ENCODE measurements at places on chromosomes 3 and 15.

- DNase-seq = no peak
Observed at GRCh38 chr15:52153900-52154895, 37.0 kb downstream of the GNB5 start.

DNA sequence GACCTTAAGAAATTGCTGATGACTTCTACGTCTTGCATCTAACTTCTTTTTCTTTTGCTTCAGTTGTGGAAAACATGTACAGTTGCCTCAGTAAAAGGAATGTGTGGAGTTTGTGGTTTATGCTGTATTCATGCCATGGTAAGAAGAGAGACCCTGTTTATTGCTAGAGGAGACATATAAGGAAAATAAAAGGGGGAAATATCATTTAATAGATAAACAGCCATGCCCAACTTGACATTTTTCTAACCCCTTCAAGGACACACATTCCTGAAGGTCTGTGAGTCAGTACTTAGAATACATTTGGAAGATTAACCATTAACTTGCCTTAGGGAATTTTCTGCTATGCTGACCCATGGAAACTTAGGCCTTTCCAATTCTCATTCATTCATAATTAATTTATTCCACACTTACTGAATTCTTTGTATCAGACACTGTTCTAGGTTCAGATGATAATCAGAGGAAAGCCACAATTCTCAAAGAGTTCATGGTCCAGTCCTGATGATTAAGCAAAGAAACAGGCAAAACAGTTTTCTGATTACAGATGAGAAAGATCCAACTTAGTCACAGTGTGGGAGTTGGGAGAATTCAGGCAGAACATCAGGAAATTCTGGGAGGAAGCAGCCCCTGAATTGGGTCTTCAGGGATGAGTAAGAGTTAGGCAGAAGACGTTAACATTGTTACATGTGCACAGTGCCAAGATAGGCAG, 329.8 kb upstream of the RASGRP1 start:
- DNase-seq = no peak

GRCh38 chr15:32843219-32843815, 125.5 kb downstream of the GREM1 start:
- DNase-seq = no peak

GRCh38 chr3:130779031-130779430, 32.4 kb upstream of the PIK3R4 start:
- no peak for DNase-seq

DNA sequence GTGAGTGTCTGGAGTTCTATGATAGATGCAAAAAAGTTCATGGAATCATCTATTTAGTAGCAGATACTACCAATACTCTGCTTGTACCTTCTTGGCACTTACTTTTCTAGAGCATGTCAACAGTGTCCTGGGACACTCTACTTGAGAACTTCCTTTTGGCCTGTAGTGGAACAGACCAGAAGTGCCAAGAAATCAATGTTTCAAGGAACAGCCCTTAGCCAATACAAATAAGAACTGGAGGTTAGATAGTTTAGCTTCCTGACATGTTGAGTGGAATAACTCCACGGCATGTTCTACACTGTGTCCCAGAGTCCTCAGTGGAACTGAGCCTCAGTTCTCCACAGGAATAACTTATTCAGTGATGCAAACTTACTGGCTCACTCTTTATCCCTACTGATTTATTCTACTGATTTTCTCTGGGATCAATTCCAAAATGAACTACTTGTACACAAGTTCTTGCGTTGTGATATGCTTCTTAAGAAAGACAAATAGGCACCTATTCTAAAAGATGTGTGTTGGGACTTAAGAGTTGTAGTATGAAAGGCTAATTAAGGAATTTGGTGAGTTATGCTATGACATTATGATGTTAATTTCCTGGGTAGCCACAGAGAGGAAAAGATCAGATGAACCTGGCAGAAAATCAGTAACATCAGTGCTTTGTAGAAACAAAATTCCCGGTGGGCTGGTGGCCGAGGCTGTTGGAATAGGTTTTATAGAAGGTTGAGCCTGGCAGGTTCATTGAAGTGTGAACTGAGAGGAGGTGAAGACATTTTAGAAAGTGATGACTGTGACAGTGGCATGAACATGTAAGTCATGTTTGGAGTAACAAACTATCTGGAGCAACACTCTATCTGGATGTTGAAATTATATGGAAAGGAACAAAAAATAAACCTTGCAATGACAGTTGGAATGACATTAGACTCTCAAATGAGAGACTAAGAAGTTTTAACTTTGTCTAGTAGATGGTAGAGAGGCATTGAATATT, 101.8 kb upstream of the RBMS3 start:
- DNase-seq = no peak

GRCh38 chr3:56795097-56795828, 6.5 kb downstream of the ARHGEF3 start:
- DNase-seq = no peak

- no peak for DNase-seq
Observed at GRCh38 chr3:8070011-8070410, 431.6 kb upstream of the LMCD1 start.

DNA sequence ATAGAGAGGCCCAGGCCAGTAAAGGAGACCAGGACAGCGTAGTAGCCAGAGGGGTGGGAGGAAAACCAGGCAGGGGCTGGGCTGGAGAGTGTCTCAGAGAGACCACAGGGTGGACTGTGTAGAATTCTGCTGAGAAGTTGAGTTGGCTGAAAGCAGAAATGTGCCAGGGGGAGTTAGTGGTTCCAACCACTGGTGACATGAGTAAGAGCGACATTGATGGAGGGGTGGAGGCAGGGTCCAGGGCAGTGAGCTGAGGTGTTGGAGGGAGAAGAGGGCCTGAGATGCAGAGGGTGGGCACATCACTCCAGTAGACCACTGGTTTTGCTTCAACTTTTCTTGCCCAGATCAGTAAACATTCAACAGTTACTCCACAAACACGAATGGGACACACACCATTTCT, 106.5 kb downstream of the ASB7 start:
- no peak for DNase-seq

- DNase-seq = no peak
Observed at GRCh38 chr15:35170207-35170606, 85.1 kb upstream of the NANOGP8 start.

- DNase-seq = no peak
Observed at GRCh38 chr3:127444761-127445160, 145.8 kb downstream of the TPRA1 start.
